ENCODE measurements at places on chromosomes 1 and 21.
A peak's percentile ranks its signal among the peaks of the same experiment; 100 is the strongest.

- H3K4me1 ChIP-seq: no peaks in the 10 kb centered on the region
- no peak overlapping the region for H3K27ac ChIP-seq
- H3K27me3 ChIP-seq: no peaks in the 10 kb centered on the region
- H3K36me3 ChIP-seq: peaks cover 19% of the 10 kb centered on the region
- DNase-seq: no peak
These were observed 73.4 kb downstream of the PIK3CD start for GRCh38 chr1:9724706-9725476.

- peaks cover 9% of the 10 kb centered on the region for H3K27me3 ChIP-seq
- no peak overlapping the region for H3K27ac ChIP-seq
- H3K36me3 ChIP-seq: no peaks in the 10 kb centered on the region
These were observed 216.9 kb upstream of the TMPRSS15 start for GRCh38 chr21:18620436-18620835.

DNA sequence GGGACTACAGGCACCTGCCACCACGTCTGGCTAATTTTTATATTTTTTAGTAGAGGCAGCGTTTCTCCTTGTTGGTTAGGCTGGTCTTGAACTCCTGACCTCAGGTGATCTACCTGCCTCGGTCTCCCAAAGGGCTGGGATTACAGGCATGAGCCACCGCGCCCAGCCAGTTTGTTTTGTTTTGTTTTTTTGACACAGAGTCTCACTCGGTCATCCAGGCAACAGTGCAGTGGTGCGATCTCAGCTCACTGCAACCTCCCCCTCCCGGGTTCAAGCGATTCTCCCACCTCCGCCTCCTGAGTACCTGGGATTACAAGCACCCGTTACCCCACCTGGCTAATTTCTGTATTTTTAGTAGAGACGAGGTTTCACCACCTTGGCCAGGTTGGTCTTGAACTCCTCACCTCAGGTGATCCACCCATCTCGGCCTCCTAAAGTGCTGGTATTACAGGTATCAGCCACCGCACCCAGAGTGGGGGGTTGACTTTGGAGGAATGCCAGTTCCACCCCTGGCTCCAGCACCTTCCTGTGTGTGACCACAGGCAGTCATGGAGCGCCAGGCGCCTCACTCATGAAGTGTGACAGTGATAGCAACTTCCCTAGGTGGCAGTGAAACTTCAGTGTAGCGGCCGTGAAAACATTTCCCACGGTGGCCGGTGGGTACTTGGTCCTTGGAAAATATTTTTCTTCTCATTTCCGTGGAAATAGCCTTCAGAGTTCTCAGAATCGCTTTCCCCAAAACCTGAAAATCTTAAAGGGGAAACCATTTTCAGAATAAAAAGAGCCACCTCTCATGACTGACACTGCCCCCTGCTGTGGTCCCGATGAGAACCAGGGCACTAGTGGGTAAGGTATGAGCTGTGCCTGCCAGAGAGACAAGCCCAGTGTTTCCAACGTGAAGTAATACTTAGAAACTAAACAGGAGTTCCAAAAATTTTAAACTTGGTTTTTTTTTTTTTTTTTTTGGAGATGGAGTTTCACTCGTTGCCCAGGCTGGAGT lies 48.6 kb downstream of the WDR4 start:
- peak; percentile 32 for DNase-seq
- H3K36me3 ChIP-seq: no peaks in the 10 kb centered on the region
- peaks cover 30% of the 10 kb centered on the region for H3K27me3 ChIP-seq

- DNase-seq: no peak
- no peaks in the 10 kb centered on the region for H3K4me1 ChIP-seq
- peaks cover 26% of the 10 kb centered on the region for H3K27me3 ChIP-seq
- no peaks in the 10 kb centered on the region for H3K36me3 ChIP-seq
- no peak overlapping the region for H3K27ac ChIP-seq
These were observed 86.6 kb upstream of the EDN2 start for GRCh38 chr1:41571041-41571440.

- DNase-seq: no peak
- no peaks in the 10 kb centered on the region for H3K4me1 ChIP-seq
- H3K27ac ChIP-seq: no peak overlapping the region
- H3K36me3 ChIP-seq: no peaks in the 10 kb centered on the region
- no peak overlapping the region for H3K4me3 ChIP-seq
- H3K27me3 ChIP-seq: peaks cover 3% of the 10 kb centered on the region
These were observed 161.4 kb downstream of the UCK2 start for GRCh38 chr1:165988817-165989216.

DNA sequence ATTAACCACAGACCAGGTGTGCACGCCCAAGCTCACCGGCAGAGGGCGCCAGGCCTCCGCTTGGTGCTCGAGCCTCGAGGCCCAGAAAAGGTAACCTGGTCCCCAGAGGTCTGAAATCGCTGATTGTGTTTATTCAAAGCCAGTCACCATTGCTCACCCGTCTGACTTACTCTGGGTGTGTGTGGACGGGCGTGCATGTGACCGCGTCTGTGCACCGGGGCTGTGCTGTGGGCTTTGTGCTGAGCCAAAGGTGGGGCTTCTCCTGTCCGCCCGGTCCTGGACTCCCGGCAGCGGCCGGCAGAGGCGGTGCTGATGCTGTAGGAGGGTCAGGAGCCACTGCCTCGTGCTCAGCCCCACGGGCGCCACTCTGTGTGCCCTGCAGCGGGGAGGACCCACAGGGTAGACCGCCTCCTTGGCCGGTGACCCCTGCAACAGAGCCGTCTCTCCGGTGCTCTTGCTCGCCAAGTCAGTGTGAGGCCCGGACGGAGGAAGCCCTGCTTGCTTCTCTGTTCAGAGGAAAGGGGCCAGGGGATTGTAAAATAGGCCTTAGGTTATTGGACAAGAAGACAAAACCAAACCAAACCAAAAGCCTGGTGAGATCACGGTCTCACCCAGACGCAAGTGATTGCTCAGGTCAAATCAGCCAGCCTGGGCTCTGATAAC lies 32.0 kb upstream of the BTG2 start:
- no peaks in the 10 kb centered on the region for H3K36me3 ChIP-seq
- peak overlapping the region; percentile 47 for H3K27ac ChIP-seq
- peak overlapping the region; percentile 39 for H3K4me3 ChIP-seq
- H3K27me3 ChIP-seq: no peaks in the 10 kb centered on the region
- peak; percentile 77 for DNase-seq
- peaks cover 45% of the 10 kb centered on the region for H3K4me1 ChIP-seq

DNA sequence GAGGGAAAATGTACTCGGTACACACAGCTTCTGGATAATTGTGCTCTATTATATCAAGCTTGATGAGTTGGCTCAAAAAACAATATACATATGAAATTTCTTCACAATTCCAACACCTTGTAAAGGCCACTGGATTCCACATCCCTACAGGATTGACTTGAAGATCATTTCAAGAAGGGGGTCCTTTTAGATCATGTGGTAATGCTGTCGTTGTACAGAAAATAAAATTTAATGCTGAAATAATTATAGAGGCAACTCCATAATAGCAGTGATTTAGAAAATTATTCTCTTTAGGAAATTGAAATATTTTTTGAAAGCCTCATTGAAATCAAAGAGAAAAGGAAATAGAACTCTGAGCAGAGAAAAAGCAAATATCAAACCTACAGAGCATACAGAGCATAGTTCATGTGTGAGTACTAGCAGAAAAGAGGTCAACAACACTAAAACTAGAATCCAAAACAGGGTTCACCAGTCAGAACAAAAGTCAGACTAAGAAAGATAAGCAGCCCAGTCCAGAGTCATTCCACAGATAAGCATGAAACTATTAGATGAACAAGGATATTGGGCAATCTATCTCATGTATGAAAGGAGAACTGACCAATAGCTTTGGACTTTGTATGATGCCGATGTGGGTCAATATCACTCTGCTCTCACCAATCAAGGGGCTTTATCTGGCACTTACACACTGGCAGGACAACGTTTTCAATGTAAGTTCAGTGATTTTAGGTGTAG lies 79.5 kb upstream of the PALMD start:
- H3K36me3 ChIP-seq: no peaks in the 10 kb centered on the region
- no peak overlapping the region for H3K27ac ChIP-seq
- H3K27me3 ChIP-seq: peaks cover 12% of the 10 kb centered on the region
- DNase-seq: no peak
- H3K4me1 ChIP-seq: peaks cover 2% of the 10 kb centered on the region

GRCh38 chr1:117162816-117163215 lies 41.3 kb upstream of the TRIM45 start:
- H3K27me3 ChIP-seq: no peaks in the 10 kb centered on the region
- H3K27ac ChIP-seq: peak overlapping the region; percentile 49
- peaks cover 13% of the 10 kb centered on the region for H3K36me3 ChIP-seq
- H3K4me1 ChIP-seq: peaks cover 26% of the 10 kb centered on the region
- H3K4me3 ChIP-seq: no peak overlapping the region

DNA sequence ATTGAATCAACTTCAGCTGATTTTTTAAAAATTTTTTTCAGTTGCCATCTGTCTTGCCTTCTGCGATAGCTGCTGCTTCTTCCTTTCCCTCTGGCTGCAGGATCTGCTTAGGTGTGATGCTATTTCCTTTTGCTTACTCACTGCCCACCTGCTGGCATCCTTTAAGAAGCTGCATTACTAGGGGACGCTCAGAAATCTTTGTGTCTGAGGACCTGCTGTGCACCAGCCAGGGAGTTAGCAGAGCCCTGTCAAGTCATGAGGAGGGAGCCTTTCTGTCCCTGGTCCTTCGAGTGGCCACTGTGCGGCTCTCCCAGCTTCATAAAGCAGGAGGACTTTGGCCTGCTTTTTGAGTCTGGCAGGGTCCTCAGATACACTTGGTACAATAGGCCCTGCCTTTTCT lies 327.8 kb downstream of the USH2A start:
- no peak for DNase-seq
- H3K4me3 ChIP-seq: no peak overlapping the region
- no peaks in the 10 kb centered on the region for H3K36me3 ChIP-seq

- peaks cover 10% of the 10 kb centered on the region for H3K36me3 ChIP-seq
- H3K27ac ChIP-seq: peak overlapping the region; percentile 14
- DNase-seq: no peak
- H3K27me3 ChIP-seq: no peaks in the 10 kb centered on the region
- H3K4me1 ChIP-seq: peaks cover 35% of the 10 kb centered on the region
- H3K4me3 ChIP-seq: no peak overlapping the region
These were observed 43.0 kb downstream of the PLA2G4A start for GRCh38 chr1:186871784-186872183.

- H3K4me3 ChIP-seq: peak within 1 kb of the TSS; percentile 70
- peaks cover 2% of the 10 kb centered on the region for H3K27me3 ChIP-seq
- peak within 1 kb of the TSS; percentile 79 for H3K27ac ChIP-seq
- peaks cover 39% of the 10 kb centered on the region for H3K4me1 ChIP-seq
- H3K36me3 ChIP-seq: no peaks in the 10 kb centered on the region
These were observed at the start of gene SLC45A1 for GRCh38 chr1:8317647-8318381. Gene SLC45A1, plus strand, starts transcription at chr1:8318114. Its CDS starts 6,216 bp downstream, at chr1:8324330.

DNA sequence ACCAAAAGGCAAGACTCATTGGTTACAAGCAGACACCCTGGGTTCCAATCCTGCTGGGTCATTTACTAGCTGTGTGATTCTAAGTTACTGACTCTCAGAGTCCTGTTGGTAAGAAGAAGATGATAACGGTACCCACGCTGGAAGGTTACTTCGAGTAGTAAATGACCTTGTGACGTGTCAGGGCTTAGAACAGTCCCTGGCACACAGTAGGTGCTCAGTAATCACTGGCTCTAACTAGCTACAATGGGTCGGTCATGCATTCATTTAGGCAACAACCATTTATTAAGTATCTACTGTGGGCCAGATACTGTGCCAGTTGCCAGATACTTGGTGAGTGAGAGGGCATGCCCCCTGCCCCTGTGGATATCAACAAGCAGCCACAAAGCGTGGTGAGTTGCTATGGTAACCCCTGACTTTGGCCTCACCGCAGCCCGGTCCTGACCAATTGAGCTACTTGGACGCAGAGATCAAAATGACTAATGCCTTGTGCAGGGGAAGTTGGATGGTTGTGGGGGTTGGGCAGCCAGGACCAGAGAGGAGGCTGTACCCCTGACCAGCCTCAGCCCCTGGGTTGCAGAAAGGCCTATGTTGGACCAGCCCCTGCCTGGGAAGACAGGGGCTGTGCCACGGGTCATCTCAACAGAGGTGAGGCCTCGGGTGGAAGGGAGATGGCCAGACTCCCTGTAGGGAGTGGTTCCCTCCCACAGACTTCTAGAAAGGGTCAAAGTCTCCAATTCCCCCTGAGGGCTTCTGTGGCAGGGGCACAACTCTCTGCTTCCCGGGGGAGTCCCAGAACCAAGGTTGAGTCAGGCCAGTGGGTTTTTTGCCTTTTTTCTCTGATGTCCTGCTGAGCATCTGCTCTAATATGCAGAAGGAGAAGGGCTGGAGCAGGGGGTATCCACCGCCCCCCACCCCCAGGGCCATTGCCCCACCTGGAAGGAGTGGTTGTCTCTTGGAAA lies 16.0 kb downstream of the DHRS3 start:
- peaks cover 17% of the 10 kb centered on the region for H3K36me3 ChIP-seq
- peaks cover 96% of the 10 kb centered on the region for H3K4me1 ChIP-seq
- H3K27me3 ChIP-seq: no peaks in the 10 kb centered on the region
- H3K4me3 ChIP-seq: peak overlapping the region; percentile 48

- H3K4me1 ChIP-seq: peaks cover 59% of the 10 kb centered on the region
- H3K36me3 ChIP-seq: no peaks in the 10 kb centered on the region
- no peak for DNase-seq
- no peaks in the 10 kb centered on the region for H3K27me3 ChIP-seq
- H3K4me3 ChIP-seq: peak overlapping the region; percentile 1
These were observed 117.5 kb downstream of the NAV1 start for GRCh38 chr1:201656311-201657032.

DNA sequence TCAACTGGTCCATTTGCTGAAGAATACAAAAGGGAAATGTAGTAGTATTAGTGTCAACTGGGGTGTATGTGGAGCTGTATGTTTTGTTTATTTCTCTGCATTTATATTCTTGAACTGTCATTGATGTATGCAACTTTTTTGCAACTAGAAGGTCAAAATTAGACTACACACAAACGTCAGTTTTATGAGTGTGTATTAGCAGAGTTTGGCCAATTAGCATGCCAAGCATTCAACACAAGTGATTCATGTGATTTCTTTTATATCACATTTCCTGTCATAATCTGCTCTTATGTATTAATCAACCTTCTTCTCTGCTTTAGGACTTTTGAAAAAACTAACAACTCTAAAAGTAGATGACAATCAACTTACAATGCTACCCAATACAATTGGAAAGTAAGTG lies 211.1 kb downstream of the LRRC40 start:
- no peak overlapping the region for H3K4me3 ChIP-seq
- H3K4me1 ChIP-seq: peaks cover 9% of the 10 kb centered on the region
- H3K36me3 ChIP-seq: no peaks in the 10 kb centered on the region
- no peak overlapping the region for H3K27ac ChIP-seq

DNA sequence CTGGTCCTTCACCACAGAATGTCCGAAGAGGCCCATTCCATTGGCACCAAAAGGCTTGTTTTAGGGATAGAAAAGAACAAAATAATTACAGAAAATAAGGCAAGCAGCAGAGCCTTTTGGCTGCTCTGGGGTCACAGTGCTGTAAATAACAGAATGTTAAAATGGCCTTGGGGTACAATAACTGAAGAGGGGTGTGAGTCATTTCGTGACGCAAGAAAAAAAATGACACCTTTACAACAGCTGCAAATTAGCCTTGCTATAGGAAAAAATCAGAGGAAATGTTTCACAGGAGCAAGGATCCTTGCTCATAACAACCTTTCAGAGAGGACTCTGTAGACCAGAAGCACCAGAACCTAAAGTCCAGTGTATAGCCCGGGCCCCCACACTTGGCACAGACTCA lies 483.4 kb downstream of the OMA1 start:
- H3K4me1 ChIP-seq: no peaks in the 10 kb centered on the region
- no peak overlapping the region for H3K4me3 ChIP-seq
- H3K27ac ChIP-seq: no peak overlapping the region
- H3K27me3 ChIP-seq: peaks cover 21% of the 10 kb centered on the region
- no peaks in the 10 kb centered on the region for H3K36me3 ChIP-seq
- DNase-seq: no peak

Data from mesothelial cell of epicardium (in vitro differentiated cells).